NCI-H2227 treated with DMSO at 0.1 percent for 48 hours (cell line): ENCODE measurements at places on chromosomes 12 and 14.
A peak's percentile ranks its signal among the peaks of the same experiment; 100 is the strongest.

DNA sequence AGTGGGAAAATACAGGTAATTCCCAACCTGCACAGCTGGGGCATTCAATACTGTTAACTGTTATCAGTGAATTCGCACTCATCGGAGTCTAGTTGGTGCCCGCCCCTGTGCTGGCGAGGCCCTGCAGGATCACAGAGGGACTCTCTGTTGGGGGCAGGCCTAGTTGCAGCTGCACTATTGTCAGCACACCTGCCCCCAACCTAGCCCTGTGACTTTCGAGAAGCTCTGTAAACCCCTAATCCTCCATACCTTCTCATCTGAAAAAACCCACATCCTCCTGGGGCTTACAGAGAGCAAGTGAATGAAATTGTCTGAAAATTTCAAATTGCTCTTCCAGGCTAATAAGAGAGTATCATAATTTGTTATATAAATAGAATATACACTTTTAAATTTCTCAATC is 132.2 kb upstream of the NUDT4 start:
- no peak for DNase-seq

GRCh38 chr14:82850576-82850975 is 1316.9 kb upstream of the SEL1L start:
- DNase-seq, result no peak

GRCh38 chr12:123085730-123086487 is 65.0 kb downstream of the PITPNM2 start:
- DNase-seq, result no peak

DNA sequence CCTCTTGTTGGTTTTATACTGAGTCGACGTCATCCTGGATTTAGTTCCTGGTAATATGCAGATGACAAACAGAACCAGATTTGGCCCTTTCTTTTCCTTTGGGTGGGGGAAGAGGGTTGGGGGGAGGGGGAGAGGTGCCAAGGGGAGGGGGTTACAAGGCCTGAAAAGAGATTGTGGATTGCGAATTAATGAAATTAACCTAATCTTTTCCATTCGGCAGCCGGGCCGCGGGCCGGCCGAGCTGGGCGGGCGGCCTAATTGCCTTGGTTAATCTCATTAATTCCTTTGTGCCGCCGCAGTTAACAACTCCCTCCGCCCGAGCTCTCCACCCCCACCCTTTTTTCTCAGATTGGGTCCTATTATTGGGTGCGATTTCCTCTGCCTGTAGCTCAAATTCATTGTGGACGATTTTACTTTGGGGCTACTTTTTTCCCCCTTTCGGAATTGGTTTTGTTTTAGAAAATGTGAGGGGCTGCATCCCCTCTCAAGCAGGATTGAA is 387 bp upstream of the GSC start:
- DNase-seq, result no peak

DNA sequence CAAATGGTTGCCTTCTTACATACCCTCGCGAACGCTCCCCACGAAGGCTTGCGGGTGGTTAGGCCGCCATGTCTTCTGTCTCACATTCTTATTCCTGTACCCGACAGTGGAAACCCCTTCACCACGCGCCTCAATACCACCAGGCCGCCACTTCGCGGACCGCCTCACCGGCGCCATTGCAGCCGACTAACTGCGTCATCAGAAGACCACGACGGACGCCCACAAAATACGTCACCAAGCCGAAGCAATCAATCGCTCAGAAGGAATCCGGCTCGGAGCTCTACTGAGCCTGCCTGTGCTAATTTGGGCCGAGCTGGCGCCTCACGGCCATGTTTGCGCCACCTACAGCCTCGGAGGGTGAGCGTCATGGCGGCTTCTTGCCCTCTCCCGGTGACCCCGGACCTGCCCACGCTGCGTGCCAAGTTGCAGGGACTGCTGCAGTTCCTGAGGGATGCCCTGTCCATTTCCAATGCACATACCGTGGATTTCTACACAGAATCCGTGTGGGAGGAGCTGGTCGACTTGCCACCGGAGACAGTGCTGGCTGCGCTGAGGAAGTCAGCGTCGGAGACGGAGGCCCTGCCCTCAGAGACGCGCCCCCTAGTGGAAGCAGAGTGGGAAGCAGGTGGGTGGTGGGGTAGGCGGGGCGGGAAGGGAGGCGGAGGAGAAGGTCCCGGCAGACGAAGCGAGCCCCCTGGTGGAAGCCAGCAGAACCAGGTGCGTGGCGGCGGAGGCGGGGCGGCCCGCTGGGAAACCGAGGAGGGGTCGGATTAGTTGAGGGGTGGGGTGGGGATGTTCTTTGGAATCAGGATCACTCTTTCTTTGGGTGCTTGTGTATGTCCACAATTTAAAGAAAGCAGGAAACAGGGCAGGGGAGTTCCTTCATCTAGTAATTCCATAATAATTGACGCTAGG is at the start of the genes CCDC59 and METTL25:
Gene CCDC59 (minus strand): TSS at position 188 of the 915 bp plus-strand sequence. CDS start 11 bp downstream, at position 177.
Gene METTL25 (plus strand): TSS at position 330 of the 915 bp plus-strand sequence. CDS start 37 bp downstream, at position 367.
- DNase-seq, result peak; percentile 97

DNA sequence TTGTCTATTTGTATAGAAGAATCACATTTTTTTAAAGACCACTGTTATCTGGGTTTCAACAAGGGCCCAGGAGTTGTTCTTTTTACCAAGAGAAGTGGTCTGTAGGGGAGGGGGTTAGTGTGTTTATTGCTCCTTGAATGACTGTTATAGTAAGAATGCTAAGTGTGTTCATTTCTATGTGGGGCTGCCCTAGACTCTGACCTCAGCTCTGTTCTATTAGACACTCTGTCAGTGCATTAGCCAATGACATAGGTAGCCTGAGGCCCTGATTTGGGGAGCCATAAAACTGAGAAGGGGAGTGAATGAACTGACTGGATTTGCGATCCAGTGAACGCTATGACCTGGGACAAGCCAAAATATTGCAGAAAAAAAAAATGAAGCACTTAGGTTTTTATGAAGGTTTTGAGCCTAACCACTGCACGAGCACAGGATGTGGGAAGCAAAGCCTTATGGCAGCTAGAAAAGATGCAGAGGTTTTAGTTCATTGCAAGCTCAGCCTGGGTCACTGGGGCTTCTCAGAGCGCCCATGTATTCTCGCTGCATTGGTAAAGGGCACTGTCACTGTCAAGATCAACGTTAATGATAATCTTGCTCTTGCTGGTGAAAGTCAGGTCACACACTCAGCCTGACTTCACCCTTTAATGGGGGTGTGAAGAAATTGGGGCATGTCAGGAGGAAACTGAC is 63.8 kb downstream of the PRKCH start:
- no peak for DNase-seq

- DNase-seq, result no peak
Measured at GRCh38 chr12:71046215-71046614, 111.6 kb downstream of the TSPAN8 start.

DNA sequence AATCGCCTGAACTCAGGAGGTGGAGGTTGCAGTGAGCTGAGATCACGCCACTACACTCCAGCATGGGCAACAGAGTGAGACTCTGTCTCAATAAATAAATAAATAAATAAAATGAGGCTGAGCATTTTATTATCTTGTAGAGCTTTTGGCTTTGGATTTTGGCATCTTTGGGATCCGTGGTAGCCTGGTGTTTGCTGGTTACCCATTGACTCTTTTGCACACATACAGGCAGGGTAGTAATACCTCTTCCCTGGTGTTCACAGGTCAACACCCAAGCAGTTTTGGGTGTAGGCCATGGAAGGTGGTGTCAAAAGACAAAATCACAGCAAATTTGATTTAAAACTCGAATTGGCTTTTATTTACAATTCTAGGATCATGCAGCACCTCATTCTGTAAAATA is 27.8 kb downstream of the ACACB start:
- DNase-seq, result no peak

DNA sequence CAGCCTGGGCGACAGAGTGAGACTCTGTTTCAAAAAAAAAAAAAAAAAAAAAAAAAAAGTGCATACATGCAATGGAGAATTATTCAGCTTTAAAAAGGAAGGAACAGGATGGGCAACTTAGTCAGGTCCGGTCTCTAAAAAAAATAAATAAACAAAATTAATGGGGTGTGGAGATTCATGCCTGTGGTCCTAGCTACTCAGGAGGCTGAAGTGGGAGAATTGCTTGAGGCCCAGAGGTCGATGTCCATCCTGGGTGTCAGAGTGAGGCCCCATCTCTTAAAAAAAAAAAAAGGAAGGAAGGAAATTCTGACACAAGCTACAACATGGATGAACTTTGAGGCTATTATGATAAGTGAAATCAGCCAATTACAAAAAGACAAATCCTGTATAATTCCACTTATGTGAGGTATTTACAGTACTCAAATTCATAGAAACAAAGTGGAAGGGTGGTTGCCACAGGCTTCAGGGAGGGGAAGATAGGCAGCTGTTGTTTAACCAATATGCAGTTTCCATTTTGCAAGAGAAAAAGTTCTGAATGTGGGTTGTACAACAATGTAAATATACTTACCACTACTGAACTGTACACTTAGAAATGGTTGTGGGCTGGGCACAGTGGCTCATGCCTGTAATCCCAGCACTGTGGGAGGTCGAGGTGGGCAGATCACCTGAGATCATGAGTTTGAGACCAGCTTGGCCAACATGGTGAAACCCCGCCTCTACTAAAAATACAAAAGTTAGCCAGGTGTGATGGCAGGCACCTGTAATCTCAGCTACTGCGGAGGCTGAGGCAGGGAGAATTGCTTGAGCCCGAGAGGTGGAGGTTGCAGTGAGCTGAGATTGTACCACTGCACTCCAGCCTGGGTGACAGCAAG is 12.3 kb upstream of the APOF start:
- DNase-seq, result no peak

GRCh38 chr14:67285876-67286452 is 44.7 kb downstream of the PALS1 start:
- peak; percentile 36 for DNase-seq

- no peak for DNase-seq
Measured at GRCh38 chr14:61502459-61503093, 181.2 kb downstream of the PRKCH start.

- no peak for DNase-seq
Measured at GRCh38 chr12:26122061-26122680, 2.7 kb downstream of the BHLHE41 start.

- no peak for DNase-seq
Measured at GRCh38 chr12:5796171-5796958, 148.7 kb downstream of the ANO2 start.

DNA sequence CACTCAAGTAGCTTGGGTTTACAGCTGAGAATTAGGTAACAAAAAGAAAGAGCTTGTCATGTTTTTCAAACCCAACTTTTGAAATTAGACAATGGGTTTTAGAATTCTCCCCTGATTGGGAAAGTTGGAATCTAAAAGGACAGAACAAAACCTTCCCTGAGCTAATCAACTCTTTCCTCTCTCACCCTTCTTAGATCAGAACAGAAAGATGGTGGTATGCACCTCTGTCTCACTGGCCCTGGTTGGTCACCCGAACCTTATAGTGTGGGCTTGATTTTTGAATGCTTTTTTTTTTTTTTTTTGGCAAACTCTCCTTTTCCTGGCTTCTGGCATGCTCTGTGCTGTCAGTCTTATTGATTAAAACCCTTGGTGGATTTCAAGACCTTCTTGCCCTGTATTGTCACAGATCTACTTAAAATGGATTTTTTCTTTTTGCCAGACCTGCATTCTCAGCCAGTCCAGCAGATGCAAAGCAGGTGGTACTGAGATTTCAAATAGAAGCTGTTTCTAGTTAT is 251.1 kb upstream of the RMST start:
- DNase-seq, result no peak

DNA sequence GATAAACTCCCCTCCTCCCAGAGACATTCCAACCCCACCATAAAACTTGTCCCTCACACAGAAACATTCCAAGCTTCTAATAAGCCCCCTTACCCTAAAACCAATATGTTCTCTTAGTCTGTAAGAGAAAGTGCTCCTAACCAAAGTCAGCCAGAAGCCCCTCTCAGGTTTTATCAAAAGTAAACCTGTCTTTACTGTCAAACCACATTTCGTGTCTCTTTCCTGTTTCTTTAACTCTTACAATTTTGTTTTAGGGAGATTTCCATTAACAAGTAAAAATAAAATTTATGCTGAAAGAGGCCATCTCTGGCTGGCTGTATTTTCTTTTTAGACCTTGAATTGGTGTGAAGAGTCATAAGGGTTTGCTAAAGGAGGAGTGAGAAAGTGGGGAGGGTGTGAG is 29.8 kb upstream of the CAPRIN2 start:
- no peak for DNase-seq

- no peak for DNase-seq
Measured at GRCh38 chr12:14605401-14605989, 37.8 kb upstream of the PLBD1 start.

GRCh38 chr14:65554837-65555236 is 142.3 kb downstream of the FUT8 start:
- DNase-seq, result no peak

DNA sequence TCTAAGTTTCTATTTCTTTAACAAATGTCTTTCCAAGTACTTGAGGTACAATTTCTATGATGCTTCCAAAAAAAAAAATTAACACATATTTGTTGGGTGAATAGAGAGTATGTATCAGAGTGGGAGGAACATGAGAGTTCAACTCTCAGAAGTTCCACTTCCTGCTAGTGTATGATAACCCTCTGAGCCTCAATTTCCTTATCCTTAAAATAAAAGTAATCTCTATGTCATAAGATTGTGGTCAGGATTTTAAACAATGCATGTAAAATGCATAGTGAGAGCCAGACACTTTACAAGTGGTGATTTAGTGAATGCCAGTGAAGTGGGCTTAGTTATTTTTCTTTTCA is 270.3 kb upstream of the AMIGO2 start:
- no peak for DNase-seq
